Retina (tissue), 1 donor: ENCODE measurements at places on chromosomes 2 and 18.

- peak; percentile 74 for DNase-seq
These were observed at the start of gene YES1 for GRCh38 chr18:811892-812375. Gene YES1, minus strand, starts transcription at chr18:812242. Its CDS starts 55,415 bp downstream, at chr18:756827.

GRCh38 chr2:118855451-118856279 is 8.2 kb upstream of the EN1 start:
- peak; percentile 98 for DNase-seq

- DNase-seq: no peak
These were observed 733.9 kb upstream of the ACVR2A start for GRCh38 chr2:147110962-147111361.

GRCh38 chr18:73896685-73897084 is 250.9 kb downstream of the FBXO15 start:
- DNase-seq: no peak

DNA sequence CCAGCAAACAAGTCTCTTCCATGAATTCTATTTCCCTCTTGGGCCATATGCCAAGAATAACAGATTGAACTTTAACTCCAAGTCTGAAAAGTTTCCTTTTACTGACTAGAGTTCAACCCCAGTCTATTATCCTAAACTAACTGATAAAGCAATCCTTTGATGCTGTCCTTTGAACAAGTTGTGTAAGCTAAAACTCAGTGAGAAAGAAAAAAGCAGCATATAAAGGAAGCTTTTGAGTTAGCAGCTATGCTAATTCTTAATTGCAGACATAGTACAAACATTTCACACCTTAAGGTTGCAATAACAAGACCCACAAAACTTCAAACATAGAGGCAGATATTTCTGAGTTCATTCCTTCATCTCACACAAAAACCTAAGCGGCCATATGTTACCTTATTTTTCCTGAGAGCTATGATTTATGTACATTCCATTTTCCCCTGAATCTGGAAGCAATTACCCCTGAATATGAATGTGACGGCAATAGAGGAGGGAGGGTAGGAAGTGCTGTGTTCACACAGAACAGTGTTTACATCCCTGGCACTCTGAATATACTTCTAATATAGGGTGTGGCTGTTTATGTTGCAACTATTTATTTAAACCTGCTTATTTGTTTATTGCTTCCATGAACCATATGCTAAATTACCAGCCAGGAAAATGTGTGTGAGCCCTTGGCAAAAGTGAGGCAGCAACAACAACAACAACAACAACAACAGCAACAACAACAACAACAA is 180.6 kb downstream of the IRS1 start:
- no peak for DNase-seq

- DNase-seq: no peak
These were observed 26.0 kb upstream of the GALNT5 start for GRCh38 chr2:157231476-157231875.

- no peak for DNase-seq
These were observed 108.7 kb downstream of the ANKRD44 start for GRCh38 chr2:197201874-197202273.

- DNase-seq: no peak
These were observed 103.3 kb downstream of the POLR1A start for GRCh38 chr2:86002375-86002774.

GRCh38 chr2:126764686-126765265 is 108.8 kb downstream of the GYPC start:
- DNase-seq: no peak

DNA sequence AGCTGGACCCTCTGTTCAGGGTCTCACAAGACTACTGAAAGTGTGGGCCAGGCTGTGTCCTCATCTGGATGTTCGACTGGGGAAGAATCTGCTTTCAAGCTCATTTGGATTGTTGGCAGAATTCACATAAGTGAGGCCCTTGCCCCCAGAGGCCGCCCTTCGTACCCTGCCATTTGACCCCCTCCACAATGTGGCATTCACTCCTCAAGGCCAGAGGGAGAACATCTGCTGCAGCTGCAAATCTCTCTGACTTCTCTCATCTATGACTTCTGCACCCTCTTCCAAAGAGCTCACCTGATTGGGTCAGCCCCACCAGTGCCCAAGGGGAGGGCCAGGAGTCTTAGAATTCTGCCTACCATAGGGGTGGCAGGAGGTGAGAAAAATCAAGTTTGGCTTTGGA is 3.9 kb upstream of the CNDP2 start:
- no peak for DNase-seq

DNA sequence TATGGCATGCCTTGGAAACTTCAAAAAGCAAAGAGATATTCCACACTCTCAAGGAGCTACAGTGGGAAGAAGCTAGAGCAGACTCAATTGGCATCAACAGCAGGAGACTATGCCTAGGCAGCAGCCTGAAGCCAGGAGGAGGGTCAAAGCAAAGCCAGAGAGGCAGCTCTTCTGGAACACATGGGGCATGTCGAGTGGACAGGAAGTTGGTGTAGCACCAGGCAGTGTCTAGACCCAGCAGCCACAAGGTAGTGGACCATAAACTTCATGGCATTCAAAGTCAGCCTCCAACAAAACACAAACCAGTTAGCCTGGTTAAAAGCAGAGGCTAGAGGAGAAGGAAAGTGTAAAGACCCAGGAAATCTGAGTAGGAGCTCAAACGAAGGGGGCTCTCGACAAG is 311.2 kb upstream of the PKDCC start:
- no peak for DNase-seq

- DNase-seq: no peak
These were observed 424.3 kb downstream of the DCC start for GRCh38 chr18:52764316-52764715.

- no peak for DNase-seq
These were observed 113.5 kb downstream of the COLEC12 start for GRCh38 chr18:386994-387393.

- no peak for DNase-seq
These were observed 11.3 kb upstream of the MLPH start for GRCh38 chr2:237475704-237476141.

- no peak for DNase-seq
These were observed 231.5 kb downstream of the AFF3 start for GRCh38 chr2:99910902-99911301.

GRCh38 chr2:51301381-51301780 is 269.4 kb upstream of the NRXN1 start:
- DNase-seq: no peak

DNA sequence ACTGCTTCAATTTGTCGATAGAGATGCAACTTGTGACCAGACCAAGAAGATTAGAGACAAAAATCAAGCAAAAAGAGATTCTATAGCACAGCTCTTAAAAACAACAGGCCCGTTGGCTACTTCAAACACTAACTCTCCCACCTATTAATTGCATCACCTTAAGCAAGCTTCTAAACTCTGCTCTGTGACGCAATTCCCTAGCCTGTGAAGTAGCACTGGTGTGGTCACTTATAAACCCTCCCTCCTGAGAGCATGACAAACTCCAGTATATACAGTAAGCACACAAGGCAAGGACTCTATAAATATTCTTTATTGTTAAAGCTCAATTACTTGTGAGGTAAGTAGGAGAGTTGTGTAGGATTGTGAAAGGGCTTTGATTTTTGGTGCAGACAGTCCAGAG is 72.3 kb downstream of the CMPK2 start:
- DNase-seq: no peak

DNA sequence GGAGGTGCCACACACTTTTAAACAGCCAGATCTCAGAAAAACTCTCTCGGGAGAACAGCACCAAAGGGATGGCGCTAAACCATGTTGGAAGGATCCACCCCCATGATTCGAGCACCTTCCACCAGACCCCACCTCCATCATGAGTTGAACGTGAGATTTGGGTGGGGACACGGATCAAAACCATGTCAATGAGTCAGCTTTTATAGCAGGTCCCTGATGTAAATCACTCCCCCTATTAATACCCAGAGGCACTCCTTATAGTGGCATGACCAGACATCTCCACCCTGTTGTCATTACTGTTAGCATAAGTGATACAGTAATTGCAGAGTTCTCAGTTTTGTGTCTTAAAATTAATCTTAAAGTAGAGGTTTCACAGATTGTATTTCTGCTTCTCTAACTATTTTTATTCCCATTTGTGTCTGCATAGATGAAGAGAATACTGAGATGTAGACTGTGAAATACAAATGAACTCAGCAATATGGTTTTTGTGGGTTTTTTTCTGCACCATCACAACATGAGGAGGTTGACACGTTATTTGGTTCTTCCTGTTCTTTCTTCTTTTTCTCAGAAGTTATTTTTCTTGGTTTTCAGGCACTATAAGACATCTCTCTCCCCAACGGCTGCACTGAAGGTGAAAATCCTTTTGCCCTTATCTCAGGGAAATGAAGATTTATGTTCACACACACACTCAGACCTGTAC is 218.2 kb downstream of the ARL4C start:
- DNase-seq: no peak

- DNase-seq: no peak
These were observed 42.5 kb downstream of the SDC1 start for GRCh38 chr2:20182241-20182931.

DNA sequence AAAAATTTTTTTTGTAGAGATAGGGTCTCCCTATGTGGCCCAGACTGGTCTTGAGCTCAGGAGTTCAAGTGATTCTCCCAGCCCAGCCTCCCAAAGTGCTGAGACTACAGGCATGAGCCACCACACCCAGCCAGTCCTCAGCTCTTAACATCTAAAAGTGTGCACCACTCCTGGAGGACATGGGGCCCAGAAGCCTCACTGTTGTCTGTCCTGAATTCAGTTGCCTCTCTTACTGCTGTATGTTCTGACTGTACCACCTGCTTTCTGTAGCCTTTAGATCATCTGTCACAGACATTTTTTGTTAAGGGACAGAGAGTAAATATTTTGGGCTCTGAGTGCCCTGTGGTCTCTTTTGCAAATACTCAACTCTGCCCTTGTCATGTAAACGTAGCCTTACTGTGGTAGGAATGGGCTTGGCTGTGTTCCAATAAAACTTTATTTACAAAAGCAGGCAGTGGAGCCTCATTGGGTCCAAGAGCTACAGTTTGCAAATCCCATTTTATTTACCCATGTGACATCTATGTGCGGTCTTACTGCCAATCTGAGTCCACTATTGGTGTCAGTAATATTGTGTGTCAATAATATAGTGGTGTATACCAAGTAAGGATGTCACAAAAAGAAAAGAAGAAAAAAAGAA is 38.1 kb downstream of the TMEM37 start:
- no peak for DNase-seq
